ENCODE measurements at places on chromosomes 1 and 21.

- no peak for DNase-seq
These were observed 36.7 kb downstream of the EGLN1 start for GRCh38 chr1:231385416-231385748.

DNA sequence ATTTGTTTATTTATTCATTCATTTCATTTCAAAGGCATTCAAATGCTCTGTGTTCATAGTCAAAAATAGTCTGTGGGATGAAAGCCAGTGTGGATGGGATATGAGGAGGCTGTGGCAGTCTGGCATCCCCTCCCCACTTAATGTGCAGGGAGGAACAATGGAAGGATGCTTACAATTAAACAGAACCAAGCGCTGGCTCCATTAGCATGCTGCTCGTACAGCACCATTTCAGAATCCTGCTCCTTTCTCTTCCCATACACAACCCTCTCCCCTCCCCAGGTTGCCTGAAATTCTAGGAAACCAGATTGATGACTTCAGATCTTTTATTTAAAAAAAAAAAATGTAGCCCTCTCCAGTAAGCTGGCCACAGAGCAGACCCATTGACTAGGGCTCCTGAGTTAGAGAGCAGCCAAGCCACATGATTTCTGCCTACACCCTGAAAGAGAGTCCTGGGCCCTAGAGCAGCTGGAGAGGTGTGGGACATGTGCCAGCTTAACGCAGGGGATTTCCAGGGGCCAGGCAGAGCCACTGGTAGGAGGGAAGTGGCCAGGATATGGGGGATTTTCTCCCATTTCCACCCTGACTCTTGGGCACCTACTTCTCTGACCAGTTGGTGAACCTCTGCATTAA is 205.2 kb downstream of the ASTN1 start:
- DNase-seq: no peak

- peak; percentile 58 for DNase-seq
These were observed 2.4 kb downstream of the NTPCR start for GRCh38 chr1:232952514-232953499.

DNA sequence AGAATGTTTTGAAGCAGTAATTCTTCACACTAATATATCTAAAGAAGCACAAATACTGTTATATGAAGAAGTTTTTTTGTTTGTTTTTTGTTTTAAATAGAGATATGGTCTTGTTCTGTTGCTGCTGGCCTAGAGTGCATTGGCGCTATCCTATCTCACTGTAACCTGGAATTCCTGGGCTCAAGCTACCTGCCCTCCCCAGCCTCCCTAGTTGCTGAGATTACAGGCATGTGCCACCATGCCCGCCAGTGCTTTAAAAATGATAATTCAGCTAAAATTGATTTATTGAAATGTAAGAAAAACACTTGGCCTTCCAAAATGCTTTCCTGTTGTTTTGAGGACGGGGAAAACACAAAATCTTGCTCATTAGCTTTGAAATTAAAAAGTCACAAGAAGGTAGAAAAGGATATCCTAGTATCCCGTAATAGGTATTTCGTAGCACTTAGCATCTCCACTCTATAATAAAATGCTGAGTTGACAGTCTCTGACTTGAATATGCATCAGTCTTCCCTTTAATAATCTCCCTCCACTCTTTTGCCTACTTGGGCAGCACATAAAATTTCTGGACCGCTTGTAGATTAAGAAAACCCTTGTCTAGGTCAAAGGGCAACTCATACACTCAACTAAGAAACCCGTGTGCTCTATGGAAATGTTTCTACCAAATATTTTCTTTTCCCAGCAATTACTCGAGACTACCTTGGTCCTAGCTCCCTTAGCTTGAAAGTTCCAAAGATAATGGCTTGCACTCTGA is 1.3 kb downstream of the SCYL3 start:
- DNase-seq: no peak
